Transverse colon (tissue), 4 donors: ENCODE measurements at places on chromosomes 1 and 21. TPM values are rescaled to one million over a fixed set of nuclear protein-coding genes. Genes with fewer than 3 reads are reported as not detected.

DNA sequence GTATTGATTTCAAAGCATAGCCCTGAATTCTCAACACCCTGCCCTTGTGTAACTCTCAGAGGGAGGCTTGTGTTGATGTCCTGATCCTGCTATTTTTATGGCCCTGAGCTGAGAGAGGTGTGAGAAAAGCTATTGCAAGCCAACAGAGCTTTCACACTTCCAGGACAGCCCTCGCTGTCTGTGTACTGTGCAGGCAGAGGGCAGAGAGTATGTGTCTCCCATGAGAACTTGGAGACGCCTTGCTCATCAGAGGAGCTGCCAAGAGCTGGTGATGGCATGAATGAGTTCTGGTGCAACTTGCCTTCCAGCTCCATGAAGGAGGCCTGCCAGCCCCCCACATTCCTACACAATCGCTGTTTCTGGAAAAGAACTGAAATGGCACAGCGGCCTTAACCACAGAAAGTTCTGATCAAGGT is 144.1 kb upstream of the AJAP1 start:
- DNase-seq = no peak

DNA sequence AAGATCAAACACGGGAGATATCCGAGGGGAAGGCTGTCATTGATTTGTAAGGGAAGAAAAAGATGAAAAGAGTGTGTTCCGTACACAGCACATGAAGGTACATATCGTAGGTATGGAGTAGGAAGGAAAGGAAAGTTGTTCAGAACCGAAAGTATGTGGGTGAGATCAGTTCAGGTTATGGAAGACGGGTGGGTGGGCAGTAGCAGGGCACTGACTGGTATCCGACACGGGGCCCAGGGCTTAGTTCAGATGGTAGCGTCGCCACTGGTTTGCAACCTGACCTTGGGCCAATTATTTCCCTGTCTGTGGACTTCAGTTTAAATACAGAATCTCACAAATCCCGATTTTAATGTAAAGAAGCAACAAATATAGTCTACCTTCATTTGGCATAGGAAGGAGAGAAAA is 27.8 kb upstream of the A3GALT2 start:
- no peak for DNase-seq

- no peak for DNase-seq
These were observed 24.5 kb downstream of the AK2 start for GRCh38 chr1:33012165-33012564.

DNA sequence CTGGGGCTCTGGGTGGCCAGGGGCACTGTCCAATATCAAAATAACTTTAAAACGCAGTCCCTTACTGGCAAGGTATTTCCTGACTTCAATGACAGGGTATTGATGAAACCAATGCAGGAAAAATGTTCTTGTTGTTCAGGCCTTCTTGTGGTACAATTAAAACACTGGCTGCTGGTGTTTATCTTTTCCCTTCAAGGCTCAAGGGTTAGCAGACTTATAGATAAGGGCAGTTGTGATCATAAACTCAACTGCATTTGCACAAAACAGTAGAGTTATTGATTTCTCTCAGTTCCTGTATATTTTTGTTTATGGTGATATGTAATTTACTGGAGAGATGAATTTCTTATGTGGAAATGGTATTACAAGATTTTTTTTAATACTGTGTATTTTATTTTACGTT is 2.7 kb upstream of the CD84 start:
- no peak for DNase-seq

SPRR4 gene
- not detected for total RNA-seq
